SIG-M5 (cell line): ENCODE measurements at places on chromosomes 7 and 10.

DNA sequence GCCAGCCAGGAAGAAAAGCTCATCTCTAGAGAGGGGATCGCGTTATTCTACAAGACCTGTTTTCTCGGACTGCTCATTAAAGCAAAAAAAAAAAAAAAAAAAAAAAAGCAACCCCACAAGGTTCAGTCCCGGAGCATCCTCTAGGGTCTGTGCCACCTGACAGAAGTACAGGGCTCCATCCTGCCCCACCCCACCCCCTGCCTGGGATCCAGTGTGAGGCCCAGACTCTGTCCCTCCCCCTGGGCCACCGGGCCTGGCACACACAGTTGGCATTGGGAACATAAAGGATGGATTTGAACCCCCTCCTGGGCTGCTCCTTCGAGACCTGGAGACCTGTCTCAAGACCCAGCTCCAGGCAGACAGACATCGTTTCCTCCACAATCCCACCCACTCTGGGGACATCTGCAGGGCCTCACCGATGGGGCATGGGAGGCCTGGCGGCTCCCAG, 688 bp downstream of the ORAI2 start:
- DNase-seq, result no peak

DNA sequence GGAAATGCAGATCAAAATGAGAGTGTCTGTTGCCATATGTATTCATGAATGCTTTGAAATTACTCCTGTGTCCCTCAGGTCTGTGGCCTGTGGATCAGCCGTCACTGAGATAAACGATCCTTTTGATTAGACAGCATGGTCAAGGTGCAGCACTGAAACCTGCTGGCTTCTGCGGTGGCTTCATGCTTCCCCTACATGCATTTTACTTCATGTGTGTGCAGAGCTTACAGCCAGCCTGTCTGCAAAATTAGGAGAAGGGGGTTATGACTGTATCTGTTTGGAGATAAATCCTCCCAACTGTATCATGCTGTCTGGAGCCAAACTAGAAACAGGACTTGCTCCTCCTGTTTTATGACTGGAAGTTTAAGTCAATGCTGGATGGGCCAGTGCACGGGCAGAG, 71.0 kb upstream of the PLPP4 start:
- DNase-seq, result no peak

GRCh38 chr10:12140038-12140437, 10.6 kb downstream of the SEC61A2 start:
- DNase-seq, result no peak

- no peak for DNase-seq
Observed at GRCh38 chr7:7521259-7521658, 14.4 kb downstream of the COL28A1 start.

DNA sequence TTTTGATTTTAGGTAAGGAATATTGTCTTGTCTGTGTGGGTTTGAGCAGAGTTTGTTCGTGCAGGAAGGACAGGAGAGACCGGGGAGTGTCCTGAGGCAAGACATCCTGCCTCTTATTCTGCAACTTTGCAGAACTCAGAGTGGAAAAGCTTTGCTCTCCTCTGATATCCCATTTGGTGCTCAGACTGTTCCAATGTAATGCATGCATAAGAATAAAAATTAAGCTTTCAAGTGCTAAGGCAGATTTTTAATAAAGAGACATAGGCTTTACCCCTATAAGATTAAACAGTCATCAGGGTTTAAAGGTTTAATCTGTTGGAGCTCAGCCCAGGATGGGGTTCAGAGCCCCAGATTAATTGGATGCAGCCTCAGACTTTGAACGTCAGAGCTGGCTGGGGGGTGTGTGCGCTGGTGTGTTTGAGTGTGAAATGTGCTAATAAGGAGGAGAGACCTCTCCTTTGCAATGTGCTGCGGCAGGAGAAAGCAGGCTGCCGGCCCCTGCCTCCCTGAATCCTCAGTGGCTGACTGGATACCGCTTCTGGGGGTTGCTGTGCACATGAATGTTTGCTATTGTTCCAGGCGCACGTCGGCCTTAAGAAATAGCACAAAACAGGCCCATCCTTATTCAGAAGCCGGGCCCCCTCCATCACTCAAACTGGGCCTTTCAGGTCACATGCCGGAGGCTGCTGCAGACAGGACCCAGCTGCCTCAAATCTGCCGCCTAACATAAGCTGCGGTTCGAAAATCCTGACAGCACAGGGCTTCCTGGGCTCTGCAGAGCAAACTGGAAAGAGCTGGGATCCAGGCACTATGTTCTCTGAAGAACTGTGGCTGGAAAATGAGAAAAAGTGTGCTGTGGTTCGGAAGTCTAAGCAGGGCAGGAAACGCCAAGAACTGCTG, 84.1 kb upstream of the PRR15 start:
- DNase-seq, result no peak

DNA sequence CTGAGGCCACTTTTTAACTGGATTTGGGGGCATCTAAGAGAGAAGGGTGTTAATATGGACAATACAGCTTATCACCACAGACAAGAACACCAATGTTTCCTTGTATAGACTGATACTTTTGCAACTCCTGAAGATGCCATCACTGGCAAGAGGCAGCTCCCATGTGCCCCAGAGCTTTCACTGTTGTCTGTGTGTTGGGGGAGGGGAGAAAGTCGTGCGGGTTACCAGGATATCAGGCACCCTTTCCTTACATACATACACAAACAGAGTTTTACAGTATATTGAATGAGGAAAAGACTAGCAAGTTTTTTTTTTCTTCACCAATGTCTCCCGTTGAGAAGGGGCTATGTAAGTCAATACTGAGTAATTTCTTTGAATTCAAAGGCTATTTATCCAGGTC, 4.1 kb upstream of the DLX6 start:
- DNase-seq, result no peak

- DNase-seq, result no peak
Observed at GRCh38 chr10:5478694-5479305, 20.6 kb downstream of the CALML5 start.

GRCh38 chr7:52355053-52355452, 680.4 kb upstream of the POM121L12 start:
- no peak for DNase-seq

GRCh38 chr10:22002591-22003176, 846 bp downstream of the DNAJC1 start:
- no peak for DNase-seq

DNA sequence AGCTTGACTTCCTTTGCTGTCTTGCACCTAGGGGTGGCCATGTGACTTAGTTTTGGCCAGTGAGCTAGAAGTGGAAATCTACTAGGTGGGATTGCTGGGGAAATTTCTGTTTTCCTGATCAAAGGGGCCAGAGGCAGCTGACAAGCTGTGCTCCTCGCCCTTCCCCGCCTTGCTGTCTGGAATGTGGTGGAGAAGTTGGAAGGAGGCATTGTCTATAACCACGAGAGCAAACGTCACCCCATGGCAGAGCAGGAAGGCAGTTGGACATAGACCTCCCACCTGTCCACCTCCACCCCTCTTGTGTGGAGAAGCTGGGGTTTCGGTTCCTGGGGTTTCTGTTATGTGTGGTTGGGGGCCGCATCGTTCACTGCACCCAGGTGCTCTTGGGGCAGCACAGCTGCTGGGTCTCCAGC, 7.3 kb downstream of the SFRP5 start:
- no peak for DNase-seq

DNA sequence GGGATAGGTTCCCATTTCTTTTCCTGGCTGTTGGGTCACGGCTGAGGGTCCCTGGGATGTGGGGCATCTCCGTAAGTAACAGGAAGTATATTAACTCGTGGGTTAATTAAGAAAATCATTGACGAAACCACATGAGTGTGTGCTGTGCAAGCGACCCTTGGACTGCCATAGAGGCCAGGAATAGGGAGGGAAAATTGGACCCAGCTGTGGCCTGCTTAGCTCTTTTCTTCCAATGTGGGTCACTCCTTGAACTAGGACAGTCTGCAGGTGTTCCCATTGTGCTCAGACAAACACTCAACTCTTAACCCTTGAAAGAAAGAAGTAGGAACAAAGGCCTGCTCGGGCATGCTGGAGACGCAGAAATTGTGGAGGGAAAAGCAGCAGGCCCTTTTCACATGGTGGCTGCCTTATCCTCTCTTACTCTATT, 25.6 kb upstream of the PLEKHA1 start:
- no peak for DNase-seq

DNA sequence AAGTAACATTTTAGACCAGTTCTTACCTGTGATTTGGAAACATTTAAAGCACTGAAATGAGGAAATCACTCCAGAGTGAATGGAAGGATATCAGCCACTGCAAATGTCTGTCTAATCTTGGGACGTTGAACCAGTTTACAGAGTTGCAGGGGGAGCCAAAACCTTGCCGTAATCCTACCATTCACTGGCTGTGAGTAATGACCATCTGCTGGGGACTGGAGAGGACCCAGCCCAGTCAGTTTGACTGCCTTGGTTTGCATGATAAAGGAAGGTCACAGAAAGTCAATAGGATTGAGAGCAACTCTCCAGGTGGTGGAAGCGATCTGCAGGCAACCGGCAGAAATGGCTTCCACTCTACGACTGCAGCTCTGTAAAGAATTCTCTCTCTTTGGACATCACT, 167.2 kb downstream of the AKR1D1 start:
- DNase-seq, result no peak

DNA sequence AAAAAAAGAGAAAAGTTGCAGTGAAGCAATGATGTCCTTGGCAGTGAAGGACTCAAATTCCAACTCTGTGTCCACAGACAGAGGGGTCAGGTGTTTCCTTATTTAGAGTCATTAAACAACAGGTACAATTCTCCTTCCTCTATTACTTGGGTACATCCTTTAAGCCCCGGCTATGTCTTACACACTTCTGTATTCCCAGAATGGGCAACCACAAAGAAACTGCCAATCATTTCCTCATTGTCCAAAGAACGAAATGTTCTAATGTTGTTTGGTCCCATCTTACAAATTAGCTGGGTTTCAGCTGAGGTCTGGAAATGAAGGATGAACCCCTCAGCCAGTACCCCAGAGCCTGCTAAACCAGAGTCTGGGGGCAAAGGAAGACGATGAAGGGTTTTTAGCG, 59.5 kb downstream of the GRB10 start:
- DNase-seq, result no peak

GRCh38 chr10:108848046-108848445, 1075.3 kb downstream of the XPNPEP1 start:
- DNase-seq, result no peak

- no peak for DNase-seq
Observed at GRCh38 chr7:64869912-64870562, 33.0 kb upstream of the ZNF273 start.

GRCh38 chr10:11146402-11147171, 128.9 kb downstream of the CELF2 start:
- DNase-seq, result no peak

- DNase-seq, result no peak
Observed at GRCh38 chr10:62689712-62690111, 114.8 kb upstream of the ADO start.

- no peak for DNase-seq
Observed at GRCh38 chr10:75283078-75283670, 47.4 kb upstream of the COMTD1 start.

DNA sequence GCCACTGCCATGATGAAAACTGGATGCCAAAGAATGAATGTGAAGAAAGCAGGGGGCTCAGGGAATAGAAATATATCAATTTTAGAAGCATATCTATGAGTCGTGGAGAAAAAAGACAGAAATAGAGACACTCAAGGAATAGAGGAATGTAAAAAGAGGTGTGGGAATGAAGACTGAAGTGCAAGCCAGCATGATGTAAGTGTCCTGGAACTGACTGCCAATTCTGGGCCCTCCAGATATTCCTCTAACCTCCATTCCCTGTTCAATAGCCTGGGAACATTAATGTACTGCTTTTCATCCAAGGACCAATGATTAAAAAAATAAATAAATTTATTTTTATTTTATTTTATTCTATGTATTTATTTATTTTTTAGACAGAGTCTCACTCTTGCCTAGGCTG, 40.6 kb downstream of the NEBL start:
- no peak for DNase-seq

- DNase-seq, result no peak
Observed at GRCh38 chr7:24728503-24729364, 28.5 kb downstream of the GSDME start.

DNA sequence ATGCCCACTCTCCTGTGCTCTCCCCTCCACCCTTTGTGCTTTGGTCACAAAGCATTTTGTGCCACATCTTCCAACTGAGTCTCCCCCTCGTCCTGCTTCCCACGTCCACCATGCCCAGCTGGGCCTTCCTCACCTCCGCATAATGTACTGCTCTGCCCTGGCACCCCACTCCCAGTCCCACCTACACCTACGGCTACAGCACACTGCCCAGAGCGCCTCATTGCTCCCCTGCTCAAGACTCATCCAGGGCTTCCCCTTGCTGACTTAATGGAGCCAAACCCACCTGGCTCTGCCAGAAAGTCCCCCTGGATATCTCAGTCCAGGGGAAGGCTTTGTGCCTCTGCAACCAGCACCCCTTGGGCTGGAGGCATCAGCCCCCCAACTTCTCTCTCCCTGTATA, 299.2 kb upstream of the ZMIZ1 start:
- DNase-seq, result no peak

GRCh38 chr10:32103721-32104120, 47.5 kb upstream of the KIF5B start:
- no peak for DNase-seq

GRCh38 chr7:54814401-54814800, 55.4 kb upstream of the SEC61G start:
- no peak for DNase-seq

DNA sequence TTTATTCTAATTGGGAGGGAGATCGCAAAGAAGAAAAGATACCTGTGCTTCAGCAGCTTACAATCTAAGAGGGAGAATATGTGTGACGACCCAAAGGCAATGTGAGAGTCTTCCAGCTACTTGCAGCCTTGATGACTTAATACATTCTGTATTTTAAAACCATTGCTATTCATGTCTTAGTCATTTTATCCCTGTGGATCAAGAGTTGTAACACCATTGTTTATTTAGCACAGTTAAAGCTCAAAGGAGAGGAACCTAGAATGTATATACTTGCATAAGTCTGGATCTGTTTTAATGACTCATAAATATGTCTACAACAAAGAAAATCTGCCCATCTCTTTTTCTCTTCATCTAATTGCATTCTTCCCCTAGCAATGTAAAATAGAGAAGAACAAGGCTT, 117.9 kb upstream of the DLX6 start:
- no peak for DNase-seq

- DNase-seq, result no peak
Observed at GRCh38 chr7:146115851-146116520, 615 bp upstream of the CNTNAP2 start.

DNA sequence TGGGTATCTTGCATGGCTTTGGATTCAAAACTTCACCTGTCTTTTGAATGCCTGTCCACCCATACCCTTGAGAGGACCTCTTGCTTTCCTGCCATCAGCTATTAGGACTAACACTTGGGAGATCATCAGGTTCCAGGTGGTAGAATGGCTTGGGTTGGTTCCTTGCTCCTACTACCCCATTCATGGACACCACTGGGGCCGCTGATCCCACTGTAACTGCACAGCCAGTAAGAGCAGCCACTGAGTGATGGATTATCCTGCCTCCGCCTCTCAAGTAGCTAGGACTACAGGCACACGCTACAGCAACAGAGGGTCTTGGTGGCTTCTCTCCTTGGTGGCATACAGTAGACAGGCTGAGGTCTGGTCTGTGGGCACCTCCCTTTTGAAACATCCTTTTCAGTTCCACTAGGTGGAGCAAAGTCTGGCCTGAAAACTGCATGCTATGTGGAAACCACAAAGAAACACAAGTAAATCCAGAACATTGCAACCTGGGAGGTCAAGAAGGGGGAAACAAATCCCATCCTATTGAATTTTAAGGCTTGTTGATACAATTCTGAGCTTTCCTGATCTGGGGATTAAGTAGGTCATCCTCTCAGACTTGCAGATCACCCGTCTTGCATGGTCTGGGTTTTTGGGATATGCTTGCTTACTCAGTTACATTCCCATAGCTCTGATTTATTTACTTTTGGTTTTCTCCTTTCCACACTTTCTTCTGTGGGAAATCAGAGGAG, 9.4 kb downstream of the WBP1L start:
- DNase-seq, result no peak

GRCh38 chr10:117597216-117597615, 54.7 kb downstream of the EMX2 start:
- DNase-seq, result no peak
